ENCODE measurements at places on chromosomes 5 and 9.

- DNase-seq = no peak
Measured at GRCh38 chr5:91091471-91092234, 291.5 kb downstream of the ARRDC3 start.

GRCh38 chr9:133102190-133103021 is 18.6 kb downstream of the RALGDS start:
- DNase-seq = no peak

- DNase-seq = no peak
Measured at GRCh38 chr9:19033015-19033414, at the start of gene SAXO1. TSS of gene SAXO1 (minus strand) at chr9:19033209. CDS start at chr9:19032908, 301 bp downstream.

GRCh38 chr9:89518466-89519365 is 20.8 kb upstream of the SEMA4D start:
- no peak for DNase-seq
